Foreskin fibroblast (primary cell): ENCODE measurements at places on chromosomes 12 and 14.

- peak; percentile 70 for DNase-seq
Observed at GRCh38 chr12:84994426-84994825, 41.7 kb downstream of the TSPAN19 start.

DNA sequence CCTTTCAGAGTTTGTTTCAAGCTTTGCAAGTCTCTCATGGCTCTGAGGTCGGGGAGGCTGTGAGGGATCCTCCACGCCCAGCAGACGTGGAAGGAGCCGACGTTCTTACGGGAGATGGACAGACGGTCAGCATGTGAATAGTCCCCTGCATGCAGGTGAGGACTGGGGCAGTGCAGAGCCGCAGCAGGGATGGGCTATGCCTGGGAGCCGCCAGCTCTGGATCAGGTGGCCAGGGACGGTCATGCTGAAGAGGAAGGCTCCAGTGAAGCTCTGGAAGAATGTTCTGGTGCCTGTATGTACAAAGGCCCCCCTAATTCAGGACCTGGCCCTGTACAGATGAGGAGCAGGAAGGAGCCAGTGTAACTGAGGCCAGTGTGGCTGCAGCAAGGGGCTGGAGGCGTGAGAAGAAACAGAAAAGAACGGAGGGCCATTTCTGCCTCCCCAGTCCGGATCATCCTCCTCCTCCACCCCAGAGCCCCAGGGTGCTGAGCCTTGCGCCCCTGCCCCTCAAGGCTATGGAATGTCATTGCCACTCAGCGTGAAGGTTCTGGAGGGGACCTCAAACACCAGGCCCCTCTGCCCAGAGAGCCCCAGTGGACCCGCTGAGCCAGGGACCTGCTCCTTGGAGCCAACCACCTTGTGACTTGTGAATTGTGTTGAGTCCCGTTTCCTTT, 96.8 kb upstream of the DIO3 start:
- no peak for DNase-seq

DNA sequence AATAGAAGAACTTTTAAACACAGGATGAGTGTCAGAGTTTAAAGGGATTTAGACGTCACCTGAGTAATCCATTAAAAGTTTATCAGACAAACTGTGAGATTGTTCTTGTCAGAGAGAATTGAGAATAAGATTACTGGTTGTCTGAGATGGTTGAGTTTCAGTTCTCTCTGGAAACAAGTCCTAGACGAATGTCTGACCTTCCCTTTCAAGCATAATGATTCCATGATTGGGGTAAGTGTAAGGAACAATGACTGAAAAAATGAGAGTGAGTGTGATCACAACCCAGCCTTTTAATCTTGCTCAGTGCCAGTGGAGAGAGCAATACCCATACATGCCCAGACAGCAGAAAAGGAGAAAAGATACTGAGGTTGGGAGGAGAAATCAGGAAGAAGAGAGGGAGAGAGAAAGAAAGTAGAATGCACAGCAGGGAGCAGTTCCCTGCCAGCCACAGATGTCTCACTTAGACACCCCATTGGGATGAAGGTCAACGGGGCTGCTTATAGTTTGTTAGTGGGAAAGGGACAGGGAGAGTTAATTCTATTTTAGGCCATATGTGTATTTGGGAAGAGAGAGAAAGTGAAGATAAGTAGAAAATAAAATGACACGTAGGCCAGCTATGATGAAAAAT, 4.3 kb downstream of the GRIP1 start:
- no peak for DNase-seq

- DNase-seq: no peak
Observed at GRCh38 chr12:92268946-92269345, 123.3 kb upstream of the BTG1 start.

GRCh38 chr12:66055837-66056319, 74.7 kb downstream of the LLPH start:
- no peak for DNase-seq

DNA sequence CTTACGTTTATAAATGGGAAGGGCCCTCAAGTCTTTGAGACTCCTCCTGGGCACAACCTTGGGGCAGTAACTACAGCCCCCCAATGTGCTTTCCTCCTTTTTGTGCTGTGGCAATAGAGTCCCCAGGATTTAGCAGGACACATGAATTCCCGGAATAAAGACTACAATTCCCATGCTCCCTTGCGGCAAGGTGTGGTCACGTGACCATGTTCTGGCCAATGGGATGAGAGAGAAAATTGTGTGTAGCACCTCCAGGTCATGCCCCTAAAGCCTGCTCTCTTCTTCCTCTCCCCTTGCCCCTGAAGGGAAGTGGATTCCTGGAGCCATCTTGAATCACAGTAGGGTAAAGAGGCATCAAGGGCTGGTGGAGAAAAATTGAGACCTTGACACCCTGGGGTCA, 295.1 kb upstream of the SFSWAP start:
- no peak for DNase-seq

DNA sequence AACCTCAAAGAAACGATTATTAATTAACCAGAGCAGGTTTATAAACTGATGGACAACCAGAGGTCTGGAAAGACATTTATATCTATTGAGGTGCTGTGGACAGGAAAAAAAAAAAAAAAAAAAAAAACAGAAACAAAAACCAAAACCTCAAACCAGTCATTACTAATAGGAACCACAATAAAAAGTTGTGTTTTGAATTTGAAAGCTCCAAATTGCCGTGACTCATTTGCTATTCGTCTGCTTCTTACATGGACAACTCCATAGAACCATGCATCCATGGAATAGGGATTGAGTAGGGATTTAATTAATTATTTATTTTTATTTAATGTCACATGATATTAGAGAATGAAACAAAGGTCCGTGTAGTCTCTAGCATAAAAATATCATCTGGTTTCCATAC, 134.1 kb upstream of the SSTR1 start:
- DNase-seq: peak; percentile 44

- DNase-seq: peak; percentile 14
Observed at GRCh38 chr12:5138845-5139244, 95.2 kb downstream of the KCNA5 start.

- no peak for DNase-seq
Observed at GRCh38 chr12:132172619-132173018, 28.4 kb downstream of the NOC4L start.

DNA sequence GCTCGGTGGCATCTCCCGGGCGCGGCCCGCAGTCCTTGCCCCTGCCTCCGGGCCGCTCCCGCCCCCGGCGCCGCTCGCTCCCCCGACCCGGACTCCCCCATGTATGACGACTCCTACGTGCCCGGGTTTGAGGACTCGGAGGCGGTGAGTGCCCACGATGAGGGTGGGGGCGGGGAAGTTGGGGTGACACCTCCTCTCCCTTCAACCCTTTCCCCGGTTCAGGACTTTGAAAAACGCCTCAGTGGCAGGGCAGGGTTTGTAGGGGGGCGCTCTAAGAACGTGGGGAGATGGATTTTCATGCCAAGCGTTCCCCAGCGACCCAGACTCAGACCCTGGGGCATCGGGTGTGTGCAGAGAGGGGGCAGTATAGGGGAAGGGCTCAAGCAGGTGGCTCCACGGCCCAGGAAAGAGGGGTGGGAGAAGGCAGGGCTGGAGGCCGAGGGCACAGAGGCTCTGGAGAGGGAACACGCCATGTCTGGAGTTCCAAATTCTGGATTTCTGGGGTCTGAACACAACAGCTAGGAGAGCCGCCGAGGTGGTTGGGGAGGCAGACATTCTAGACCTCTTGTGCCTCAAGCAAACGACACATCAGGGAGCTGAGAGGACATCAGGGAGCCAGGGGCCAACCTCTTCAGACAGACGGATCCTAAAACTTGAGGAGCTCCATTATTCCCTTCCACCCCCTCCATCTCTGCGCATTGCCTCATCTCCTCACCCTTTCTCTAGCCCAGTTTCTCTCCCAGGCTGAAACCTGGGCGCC, 715 bp downstream of the CACNB3 start:
- DNase-seq: no peak

GRCh38 chr12:113420996-113421595, 1.1 kb upstream of the SDSL start:
- no peak for DNase-seq

- DNase-seq: no peak
Observed at GRCh38 chr12:30756074-30756473, 1.3 kb upstream of the CAPRIN2 start.

DNA sequence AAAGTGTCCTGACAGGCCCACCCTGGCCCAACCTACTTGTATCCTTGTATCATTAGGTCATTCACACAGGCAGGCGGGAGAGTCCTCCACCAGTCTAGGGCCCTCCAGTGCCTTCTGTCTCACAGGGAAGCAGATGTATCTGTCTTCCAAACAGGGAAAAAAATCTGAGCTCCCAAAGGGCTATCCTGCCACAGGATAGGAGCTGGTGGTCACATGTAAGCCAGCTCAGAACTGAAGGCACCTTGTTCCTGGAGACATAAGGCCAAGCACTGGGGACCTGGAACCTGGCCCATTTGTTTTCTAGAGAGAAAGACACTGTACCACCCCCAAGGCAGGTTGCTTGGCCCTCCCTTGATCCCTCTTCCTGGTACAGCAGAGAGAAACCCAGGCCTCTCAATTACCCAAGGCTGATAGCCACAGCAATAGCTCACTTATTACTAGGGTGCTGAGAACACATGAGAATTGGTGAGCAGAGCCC, 19.4 kb upstream of the PLEKHH1 start:
- no peak for DNase-seq

DNA sequence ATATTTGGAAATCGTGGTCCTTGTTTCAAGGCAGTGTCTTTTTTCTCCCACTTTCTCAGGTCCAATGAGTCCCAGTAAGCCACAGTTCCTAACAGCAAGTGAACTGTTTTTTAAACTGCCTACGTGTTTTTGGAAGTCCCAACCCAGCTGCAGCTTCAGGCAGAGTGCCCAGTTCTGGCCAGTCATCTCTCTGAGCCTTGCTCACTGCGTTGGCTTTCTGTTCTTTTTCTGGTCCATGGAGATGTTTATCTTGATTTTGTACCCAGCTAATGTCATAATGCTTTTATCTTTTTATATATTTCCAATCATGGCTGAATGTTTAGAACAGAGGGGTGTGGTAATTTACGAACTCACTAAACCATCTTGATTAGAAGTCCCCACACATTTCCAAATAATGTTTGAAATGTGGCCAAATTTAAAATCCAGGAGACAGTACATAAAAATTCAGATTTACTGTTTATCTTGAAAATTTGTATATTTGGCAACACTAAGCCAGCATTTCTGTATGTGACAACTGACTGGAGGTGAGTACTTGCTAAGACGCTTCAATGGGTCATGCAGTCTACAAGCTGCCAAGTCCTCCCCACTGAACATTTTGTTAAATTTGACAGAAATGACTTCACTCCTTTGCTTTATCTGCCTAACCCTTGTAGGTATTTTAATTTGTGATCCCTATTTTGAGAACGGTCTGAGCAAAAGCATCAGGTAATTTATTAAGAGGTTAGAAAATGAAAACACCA, 46.1 kb upstream of the OTOGL start:
- DNase-seq: peak; percentile 89

DNA sequence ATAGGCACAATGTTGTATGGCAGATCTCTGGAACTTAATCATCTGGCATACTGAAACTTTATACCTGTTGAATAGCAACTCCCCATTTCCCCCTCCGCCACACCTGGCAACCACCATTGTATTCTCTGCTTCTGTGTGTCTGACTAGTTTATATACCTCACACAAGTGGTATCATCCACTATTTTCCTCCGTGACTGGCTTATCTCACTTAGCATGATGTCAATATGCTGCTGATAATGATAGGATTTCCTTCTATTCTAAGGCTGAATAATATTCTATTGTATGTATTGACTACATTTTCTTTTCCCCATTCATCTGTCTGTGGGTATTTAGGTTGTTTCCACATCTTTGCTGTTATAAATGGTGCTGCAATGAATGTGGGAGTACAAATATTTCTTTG, 21.5 kb downstream of the BRMS1L start:
- DNase-seq: no peak

GRCh38 chr14:95828649-95829265, 47.9 kb upstream of the TUNAR start:
- DNase-seq: no peak

GRCh38 chr14:102891111-102891510, 31.4 kb upstream of the AMN start:
- DNase-seq: no peak

DNA sequence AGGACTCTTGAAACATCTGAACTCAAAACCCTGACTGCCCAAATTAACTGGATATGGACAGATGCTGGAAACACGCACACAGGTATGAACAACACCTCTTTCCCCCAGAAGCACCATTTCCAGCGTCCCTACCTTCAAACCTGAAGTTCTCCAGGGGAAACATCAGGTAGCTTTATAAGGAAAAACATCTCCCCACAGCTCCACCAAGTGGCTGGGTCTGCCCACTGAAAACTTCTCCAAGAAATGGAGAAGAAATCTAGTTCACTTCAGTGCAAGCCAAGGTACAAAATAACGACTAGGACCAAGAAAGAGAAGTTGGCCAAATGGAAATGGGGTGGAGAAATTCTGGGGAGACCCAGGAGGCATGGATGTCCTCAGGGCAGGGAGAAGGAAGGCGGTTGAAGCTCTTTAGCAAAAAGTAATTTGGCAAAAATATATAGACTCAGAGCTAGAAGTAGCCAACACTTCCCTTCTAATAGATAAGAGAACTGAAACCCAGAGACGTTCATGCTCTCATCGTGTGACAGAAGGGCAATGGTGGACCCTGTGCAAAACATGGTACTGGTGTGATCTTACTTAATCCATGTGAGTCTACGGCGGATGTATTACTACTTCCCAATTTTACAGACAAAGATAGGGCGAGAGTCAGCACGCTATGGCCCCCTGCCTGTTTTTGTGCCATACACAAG, 10.5 kb upstream of the NUAK1 start:
- peak; percentile 58 for DNase-seq

DNA sequence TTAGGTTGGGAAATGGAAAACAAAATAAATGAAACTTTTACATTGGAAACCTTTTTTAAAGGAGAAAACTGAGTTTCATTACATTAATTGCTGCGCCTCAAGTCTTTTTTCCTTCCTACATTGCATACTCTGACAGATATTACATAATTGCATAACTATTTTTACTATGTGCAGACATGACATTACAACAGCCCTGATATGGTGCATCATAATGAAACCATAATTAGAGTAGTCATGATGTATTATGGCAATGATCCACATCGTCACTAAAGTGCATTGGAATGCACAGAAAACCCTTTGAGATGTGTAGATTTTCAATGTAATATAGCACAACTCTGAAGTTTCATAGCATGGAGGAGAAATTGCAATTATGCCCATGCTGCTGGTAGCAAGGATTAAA, 217.8 kb upstream of the NPAS3 start:
- DNase-seq: peak; percentile 23

DNA sequence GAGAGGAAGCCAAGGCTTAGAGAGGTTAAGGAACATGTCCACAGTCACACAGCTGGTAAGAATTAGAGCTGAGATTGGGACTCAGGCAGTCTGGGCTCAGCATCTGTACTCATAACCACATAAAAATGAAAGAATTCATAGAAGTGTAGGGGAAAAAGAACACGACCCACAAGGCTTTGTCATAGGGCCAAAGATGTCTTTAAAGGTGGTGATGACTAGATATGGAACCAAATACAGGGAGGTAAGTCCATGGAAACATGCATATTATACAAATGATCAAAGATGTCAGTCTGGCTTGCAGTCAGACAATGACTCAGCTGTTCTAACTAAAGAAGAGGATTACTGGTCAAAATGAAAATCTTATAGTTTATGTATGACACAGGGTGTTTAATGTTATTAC, 7.2 kb upstream of the SSPN start:
- peak; percentile 80 for DNase-seq
